Germinal center (tissue), 1 donor: ENCODE measurements at places on chromosomes 3 and 15.

- no peak for DNase-seq
Measured at GRCh38 chr3:195177422-195178123, 93.4 kb downstream of the XXYLT1 start.

- no peak for DNase-seq
Measured at GRCh38 chr3:161414907-161415306, 43.6 kb upstream of the SPTSSB start.

DNA sequence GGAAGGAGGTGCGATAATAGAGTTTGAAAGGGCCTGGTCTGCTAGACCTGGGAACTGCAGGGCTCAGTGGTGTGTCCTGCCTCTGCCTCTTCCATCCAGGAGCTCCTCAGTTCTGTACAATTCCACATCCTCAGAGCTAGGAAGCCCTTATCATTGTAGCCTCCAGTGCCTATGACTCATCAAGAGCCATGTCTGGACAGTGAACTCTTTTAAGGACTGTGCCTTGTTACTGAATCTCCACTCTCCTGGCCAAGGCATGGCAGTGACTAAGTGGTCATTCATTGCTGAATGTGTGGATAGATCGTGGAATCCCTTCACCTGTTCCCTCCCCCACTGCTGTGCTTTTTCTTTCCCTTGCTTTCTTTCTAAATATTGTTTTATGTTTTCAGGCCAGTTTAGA is 2.9 kb downstream of the TIMP4 start:
- DNase-seq: no peak

GRCh38 chr3:134693226-134693625 is 42.4 kb upstream of the KY start:
- no peak for DNase-seq

- DNase-seq: no peak
Measured at GRCh38 chr3:45143673-45144671, 2.2 kb downstream of the CDCP1 start.

DNA sequence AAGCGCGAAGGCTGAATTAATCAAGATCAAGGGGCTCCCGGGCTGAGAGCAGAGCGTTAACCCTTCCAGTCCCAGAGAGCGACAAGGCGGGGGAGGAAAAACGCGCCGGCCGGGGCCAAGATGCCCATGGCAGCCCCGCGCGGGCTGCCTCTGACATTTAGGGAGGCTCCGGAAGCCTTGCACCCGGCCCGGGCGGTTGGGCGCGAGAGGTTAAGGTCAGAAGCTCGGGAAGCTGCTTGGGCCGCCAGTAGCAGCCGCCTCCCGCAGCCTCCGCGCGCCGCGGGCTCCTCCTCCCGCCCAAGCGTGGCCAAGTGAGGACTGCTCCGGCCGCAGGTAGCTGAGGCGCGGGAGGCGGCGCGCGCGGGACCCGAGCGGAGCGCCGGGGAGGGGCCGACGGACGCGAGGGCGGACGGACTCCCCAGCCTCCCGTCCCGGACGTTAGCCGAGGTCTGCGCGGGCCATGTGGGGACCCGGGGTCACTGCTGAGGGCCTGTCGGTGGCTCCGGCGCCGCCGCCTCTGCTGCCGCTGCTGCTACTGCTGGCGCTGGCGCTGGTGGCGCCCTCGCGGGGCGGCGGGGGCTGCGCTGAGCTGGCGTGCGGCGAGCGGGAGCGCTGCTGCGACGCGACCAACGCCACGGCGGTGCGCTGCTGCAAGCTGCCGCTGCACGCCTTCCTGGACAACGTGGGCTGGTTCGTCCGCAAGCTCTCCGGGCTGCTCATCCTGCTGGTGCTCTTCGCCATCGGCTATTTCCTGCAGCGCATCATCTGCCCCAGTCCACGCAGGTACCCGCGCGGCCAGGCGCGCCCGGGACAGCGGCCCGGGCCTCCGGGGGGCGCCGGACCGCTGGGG is at the start of gene C3orf80:
C3orf80 (plus strand) TSS at position 247 of the 850 bp plus-strand sequence; CDS start at position 461, 214 bp downstream.
- DNase-seq: peak; percentile 55

- no peak for DNase-seq
Measured at GRCh38 chr15:44215594-44215993, 20.5 kb upstream of the FRMD5 start.

DNA sequence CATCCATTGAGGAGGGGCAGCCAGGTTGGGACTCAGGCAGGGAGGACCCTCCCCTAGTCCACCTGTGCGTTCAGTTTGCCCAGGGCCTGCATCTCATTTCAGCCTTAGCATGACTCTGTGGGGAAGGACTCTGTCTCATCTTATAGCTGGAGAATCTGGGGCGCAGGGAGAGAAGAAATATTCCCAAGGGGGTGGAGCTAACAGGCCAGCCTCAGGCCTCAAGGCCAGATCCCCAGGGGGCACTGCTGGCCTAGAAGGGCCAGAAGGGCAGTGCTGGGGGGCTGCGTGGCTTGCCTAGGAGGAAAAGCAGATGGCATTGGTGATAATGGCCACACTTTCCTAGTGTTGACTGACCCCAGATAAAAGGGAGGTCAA is 10.9 kb downstream of the AMOTL2 start:
- DNase-seq: no peak

GRCh38 chr3:153210660-153211059 is 48.6 kb downstream of the RAP2B start:
- no peak for DNase-seq

GRCh38 chr3:64063207-64063982 is 40.1 kb upstream of the PSMD6 start:
- no peak for DNase-seq

GRCh38 chr15:67035886-67036285 is 29.5 kb upstream of the SMAD3 start:
- no peak for DNase-seq

- DNase-seq: no peak
Measured at GRCh38 chr3:117688583-117688982, 979.0 kb downstream of the TUSC7 start.

GRCh38 chr3:155334914-155335723 is 41.6 kb upstream of the STRIT1 start:
- DNase-seq: no peak

GRCh38 chr3:64070704-64071103 is 47.4 kb upstream of the PSMD6 start:
- DNase-seq: no peak

DNA sequence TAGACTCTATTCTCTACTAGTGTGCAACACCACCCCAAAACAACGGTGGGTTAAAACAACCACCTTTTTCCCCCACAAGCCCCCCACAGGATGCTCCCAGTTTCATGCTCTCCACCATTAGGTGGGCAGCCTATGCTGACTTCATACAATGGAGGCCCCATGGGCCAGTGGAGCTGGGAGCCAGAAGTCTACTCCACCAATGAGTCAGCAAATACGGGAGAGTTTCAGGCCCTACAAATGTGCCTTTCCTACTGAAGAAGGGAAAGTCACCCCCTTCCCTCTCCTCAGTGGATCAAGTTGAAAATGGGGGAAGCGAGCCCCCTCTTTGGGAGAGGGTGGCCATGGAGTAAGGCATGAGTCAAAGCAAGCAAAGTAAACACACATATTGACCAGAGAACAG is 278.6 kb downstream of the NTRK3 start:
- no peak for DNase-seq

DNA sequence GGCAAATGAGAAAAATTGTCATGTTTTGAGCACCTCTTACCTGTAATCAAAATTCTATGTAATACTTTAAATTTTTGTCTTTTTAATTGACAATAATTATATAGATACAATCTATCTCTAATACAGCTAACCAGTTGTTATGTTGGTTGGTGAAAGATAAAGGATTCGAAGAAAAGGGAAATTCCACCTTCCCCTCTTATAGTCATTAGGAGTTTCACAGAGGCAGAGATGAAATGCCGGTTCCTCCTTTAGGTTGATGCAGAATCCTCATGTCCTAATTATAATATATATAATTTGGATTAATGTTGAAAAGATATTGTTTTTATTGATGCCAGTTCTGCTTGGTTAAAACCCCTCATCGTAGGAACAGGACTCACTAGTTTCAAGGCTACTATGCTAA is 67.1 kb downstream of the LRCH3 start:
- no peak for DNase-seq

DNA sequence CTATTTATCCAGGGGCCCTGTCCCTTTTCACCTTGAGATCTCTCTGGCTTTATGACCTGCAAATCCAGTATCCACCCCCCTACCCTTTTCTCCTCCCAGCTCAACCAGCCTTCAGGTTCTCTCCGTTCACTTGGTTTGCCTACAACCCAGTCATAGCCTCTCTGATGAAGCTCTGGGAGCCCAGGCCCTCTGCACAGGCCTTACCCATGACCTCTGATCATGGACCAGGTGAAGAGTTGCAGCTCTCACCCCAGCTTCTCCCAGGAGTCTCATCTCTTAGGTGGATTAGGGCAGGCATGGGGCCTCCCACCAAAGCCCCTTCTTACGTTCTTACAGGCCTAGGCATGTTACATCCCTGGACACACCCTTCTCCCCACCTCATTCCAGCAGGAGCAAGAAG is 59.8 kb downstream of the EXOG start:
- DNase-seq: no peak

GRCh38 chr3:114902691-114903101 is 244.4 kb downstream of the ZBTB20 start:
- no peak for DNase-seq

DNA sequence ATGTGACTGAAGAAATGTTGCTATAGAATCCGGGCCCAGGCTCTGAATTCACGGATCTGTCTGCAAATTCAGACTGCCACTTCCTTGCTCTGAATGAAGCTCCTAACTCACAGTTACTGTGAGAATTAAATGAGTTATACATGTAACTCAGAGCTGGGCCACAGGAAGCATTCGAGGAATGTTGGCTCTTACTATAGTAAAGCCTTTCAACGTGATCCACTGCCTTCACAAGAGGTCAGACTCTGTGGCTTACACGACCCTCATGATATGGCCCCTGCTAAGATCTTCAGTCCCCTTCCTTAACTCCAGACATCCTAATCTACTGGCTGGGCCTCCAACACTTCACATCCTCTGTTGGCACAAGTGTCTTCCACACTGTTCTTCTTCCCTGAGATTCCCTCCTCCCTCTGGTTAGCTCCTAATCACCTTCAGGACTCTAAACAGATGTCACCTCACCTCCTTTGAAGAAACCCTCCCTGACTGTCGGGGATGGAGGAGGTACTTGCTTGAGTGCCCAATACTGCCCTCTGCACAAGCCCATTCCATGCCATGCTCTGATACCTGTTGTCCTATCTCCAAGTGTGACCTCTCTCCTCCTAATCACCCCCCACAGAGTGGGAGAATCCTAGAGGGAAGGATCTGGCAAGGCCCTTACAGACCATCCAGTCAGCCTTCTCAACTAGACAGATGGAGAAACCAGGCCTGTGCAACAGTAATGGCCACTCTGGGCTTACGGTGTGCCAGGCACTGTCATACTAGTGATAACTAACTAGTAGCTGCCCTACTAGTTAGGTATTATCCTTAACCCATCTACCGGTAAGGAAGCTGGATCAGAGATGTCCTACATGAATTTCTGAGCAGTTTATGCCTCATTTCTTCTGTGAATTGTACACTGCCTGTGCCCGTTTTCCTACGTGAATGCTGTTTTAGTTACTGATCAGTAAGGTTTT is 1.3 kb downstream of the ACTR8 start:
- DNase-seq: no peak

DNA sequence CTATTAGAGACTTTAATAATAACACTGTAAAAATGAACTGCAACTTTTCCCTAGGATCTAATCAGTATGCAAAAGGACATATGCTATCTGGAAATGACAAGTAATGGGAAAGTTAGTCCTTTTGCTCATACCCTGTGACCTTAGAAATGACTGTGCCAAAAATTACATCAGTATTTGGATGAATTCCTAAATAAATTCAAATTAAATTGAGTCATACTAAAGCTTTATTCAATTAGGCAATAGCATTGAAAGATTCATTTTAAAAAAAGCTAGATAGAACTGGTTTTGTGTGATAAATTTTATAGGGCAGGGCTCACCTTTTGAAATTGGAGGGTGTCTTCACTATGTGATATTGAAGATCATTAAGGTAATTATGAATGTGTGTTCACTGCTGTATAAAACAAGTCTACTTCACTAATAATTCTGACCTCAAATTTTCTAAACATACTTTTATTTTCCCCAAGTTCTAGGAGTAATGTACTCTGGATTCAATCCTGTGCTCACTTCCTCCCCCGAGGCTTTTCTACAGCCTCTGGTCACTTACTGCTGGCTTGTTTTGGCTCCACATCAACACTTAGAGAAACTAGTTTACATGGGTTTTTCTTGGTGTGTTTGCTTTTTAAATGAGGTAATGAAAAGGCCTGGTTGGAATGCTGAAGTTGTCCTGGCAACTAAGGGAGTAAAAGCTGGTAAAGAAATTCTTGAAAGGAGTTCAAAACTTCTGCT is 44.4 kb upstream of the SPTSSB start:
- DNase-seq: no peak

GRCh38 chr3:15513116-15513515 is 8.4 kb downstream of the COLQ start:
- no peak for DNase-seq

- peak; percentile 51 for DNase-seq
Measured at GRCh38 chr3:71542521-71543370, 40.8 kb downstream of the FOXP1 start.

GRCh38 chr3:36648241-36649034 is 115.9 kb downstream of the DCLK3 start:
- DNase-seq: no peak

DNA sequence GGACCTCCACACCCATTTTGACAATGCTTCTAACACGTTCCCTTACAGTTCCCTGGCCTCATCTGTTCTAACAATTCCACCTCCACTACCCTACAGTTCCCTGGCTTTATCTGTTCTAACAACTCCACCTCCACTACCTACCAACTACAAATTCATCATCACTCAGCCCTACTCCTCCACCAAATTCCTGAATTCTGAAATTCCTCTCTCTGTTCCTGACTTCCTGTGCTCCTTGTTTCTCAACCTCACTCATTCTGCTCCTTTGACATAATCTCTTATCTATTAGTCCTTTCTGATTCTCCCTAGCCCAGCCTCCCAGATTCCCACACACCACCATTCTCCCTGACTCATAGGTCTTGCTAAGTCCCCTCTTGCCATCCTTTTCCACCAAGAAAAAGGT is 22.5 kb downstream of the UPK1B start:
- no peak for DNase-seq

DNA sequence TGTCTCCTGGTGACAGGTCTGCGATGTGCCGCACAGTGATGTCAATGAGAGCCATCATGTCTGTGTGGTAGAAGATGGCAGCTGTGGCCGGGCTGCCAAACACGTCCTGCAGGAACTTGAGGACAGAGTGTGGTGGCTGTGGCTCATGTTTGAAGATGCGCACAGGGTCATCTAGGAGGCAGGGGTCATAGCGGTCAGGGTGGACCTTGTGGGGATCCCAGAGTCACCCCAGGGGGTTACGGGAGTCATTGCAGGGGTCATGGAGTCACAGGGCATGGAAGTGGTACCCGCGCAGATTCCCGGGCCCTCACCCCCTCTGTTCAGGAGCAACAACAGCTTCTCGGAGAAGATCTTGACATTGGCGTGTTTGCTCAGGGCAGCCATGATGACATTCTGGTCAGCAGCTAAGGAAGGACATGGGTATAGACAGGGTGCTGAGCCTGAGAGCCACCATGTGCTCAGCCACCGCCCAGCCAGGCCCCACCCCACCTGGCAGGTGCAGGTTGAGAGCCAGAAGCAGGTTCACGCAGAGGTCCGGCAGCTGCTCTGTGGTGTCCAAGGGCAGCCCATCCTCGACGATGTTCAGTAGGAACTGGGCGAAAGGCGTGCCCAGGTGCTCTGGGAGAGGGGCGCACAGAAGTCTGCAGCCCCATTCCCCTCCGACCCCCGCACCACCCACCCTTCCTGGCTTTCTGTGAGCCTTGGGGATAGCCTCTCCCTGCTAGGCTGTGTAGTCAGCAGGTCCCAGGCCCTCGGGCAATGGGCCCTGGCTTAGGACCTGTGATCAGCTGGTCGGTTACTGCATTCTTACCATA is 6.9 kb downstream of the NCKIPSD start:
- no peak for DNase-seq
